Trophoblast cell (in vitro differentiated cells and primary cell): ENCODE measurements at places on chromosomes 6 and 20.

GRCh38 chr6:159941286-159942113 is 27.4 kb upstream of the IGF2R start:
- H3K4me3 ChIP-seq: peak overlapping the region; percentile 20
- peak; percentile 66 for DNase-seq
- no peak overlapping the region for H3K27ac ChIP-seq
- no peaks in the 10 kb centered on the region for H3K27me3 ChIP-seq

DNA sequence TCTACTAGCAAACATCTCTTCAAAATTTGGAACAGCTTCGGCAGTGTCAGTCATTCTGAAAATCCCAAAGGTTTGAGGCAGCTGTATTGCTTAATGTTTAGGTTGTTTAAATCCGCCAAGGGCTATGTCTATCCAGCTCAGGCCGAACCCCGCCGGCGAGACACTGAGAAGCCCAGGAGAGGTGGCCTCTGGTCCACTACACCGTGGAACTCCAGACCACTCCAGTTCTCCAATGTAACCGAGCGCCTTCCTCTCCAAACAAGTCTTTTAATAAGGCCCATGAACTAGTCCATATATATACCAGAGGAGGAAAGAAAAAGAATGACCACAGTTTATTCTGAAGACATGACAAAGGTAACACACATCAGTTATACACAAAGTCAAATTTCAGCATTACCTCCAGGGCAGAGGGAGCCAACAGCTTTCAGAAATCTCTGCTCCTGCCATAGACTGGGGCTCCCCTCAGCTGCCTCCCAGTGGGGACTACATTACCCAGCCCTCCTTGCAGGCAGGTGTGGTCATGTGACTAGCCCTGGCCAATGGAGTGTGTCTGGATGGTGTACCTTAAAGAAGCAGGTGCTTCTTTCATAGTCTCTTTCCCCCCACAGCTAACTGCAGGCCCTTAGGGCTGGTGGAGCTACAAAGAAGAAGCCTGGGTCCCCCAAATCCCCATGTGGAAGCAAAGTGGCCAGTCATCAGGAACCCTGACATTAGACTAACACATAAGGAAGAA is at the start of gene RAMACL:
Gene RAMACL, minus strand, starts transcription at position 255 of the 733 bp plus-strand sequence. Its CDS starts 201 bp downstream, at position 54.
- DNase-seq: peak; percentile 42
- no peaks in the 10 kb centered on the region for H3K36me3 ChIP-seq
- no peaks in the 10 kb centered on the region for H3K4me1 ChIP-seq
- no peaks in the 10 kb centered on the region for H3K27me3 ChIP-seq
- no peak within 1 kb of the TSS for H3K4me3 ChIP-seq
- no peak within 1 kb of the TSS for H3K27ac ChIP-seq

DNA sequence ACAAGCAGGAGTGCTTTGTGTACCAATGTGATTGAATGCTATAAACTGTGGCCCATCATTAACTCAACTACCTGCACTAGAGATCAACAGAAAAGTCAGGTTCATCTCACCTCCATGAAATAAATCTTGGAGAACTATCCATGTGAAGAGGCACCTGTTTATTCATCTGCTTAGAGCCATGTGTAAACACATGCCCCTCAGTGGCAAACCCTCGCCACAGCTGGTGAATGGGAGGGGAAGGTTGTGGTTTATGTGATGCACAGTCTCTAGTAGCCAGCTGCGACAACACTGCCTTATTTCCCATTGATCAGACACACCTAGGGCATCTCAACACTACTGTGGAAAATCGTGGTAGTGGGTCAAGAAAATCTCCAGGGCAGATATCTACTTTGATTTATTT is 640.2 kb downstream of the PTPRT start:
- DNase-seq: no peak
- no peaks in the 10 kb centered on the region for H3K4me1 ChIP-seq
- H3K27ac ChIP-seq: no peak overlapping the region
- H3K27me3 ChIP-seq: no peaks in the 10 kb centered on the region
- no peaks in the 10 kb centered on the region for H3K36me3 ChIP-seq

DNA sequence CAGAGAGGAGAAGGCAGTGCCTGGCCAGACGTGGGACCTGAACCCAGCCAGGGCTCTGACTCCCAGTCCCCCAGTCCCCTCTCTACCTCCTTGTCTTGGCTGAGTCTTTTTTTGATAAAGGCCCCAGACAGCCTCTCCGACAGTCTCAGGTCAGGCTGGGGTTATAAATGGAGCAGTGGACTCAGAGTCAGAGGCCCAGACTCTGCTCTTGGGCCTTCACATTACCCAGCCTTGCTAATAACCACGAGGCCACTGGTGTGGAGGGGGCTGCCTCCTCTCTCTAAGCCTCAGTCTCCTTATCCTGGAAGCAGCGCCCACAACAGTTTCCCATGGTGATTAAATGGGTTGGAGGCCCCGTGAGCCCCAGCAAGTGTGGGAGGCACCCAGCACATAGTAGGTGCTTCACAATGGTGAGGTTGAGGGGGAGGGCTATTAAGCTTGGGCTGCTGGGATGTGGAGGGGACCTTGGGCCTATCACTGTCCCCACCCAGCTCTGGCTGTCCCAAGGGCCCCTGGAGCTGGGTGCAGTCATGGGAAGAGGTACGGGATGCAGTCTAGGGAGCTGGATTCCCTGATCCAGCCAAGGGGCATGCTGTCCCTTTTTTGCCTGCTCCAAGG is 35.7 kb downstream of the TGM2 start:
- no peak overlapping the region for H3K27ac ChIP-seq
- H3K4me1 ChIP-seq: peaks cover 41% of the 10 kb centered on the region
- H3K36me3 ChIP-seq: peaks cover 44% of the 10 kb centered on the region

GRCh38 chr6:14036911-14037310 is 80.7 kb upstream of the CD83 start:
- H3K27me3 ChIP-seq: no peaks in the 10 kb centered on the region
- H3K4me1 ChIP-seq: peaks cover 17% of the 10 kb centered on the region
- H3K36me3 ChIP-seq: no peaks in the 10 kb centered on the region
- no peak for DNase-seq
- H3K27ac ChIP-seq: no peak overlapping the region
- H3K4me3 ChIP-seq: no peak overlapping the region

- peak; percentile 80 for DNase-seq
- H3K36me3 ChIP-seq: peaks cover 8% of the 10 kb centered on the region
- no peak overlapping the region for H3K27ac ChIP-seq
- peak overlapping the region; percentile 84 for H3K4me3 ChIP-seq
- peaks cover 18% of the 10 kb centered on the region for H3K4me1 ChIP-seq
- H3K27me3 ChIP-seq: peaks cover 20% of the 10 kb centered on the region
Measured at GRCh38 chr6:41546866-41547798, 951 bp downstream of the FOXP4 start.

- no peak for DNase-seq
- H3K4me1 ChIP-seq: peaks cover 8% of the 10 kb centered on the region
- no peak overlapping the region for H3K27ac ChIP-seq
Measured at GRCh38 chr6:161482517-161482858, 208.6 kb upstream of the AGPAT4 start.

- H3K4me3 ChIP-seq: no peak overlapping the region
- no peaks in the 10 kb centered on the region for H3K36me3 ChIP-seq
- no peak overlapping the region for H3K27ac ChIP-seq
Measured at GRCh38 chr20:10984913-10985312, 311.1 kb upstream of the JAG1 start.

- peaks cover 4% of the 10 kb centered on the region for H3K4me1 ChIP-seq
- no peak overlapping the region for H3K4me3 ChIP-seq
- H3K36me3 ChIP-seq: no peaks in the 10 kb centered on the region
- H3K27ac ChIP-seq: no peak overlapping the region
Measured at GRCh38 chr20:62216636-62217566, 3.2 kb downstream of the HRH3 start.

- H3K4me1 ChIP-seq: no peaks in the 10 kb centered on the region
- H3K27me3 ChIP-seq: no peaks in the 10 kb centered on the region
- H3K36me3 ChIP-seq: no peaks in the 10 kb centered on the region
- no peak for DNase-seq
Measured at GRCh38 chr6:111441678-111442243, 41.3 kb downstream of the REV3L start.

DNA sequence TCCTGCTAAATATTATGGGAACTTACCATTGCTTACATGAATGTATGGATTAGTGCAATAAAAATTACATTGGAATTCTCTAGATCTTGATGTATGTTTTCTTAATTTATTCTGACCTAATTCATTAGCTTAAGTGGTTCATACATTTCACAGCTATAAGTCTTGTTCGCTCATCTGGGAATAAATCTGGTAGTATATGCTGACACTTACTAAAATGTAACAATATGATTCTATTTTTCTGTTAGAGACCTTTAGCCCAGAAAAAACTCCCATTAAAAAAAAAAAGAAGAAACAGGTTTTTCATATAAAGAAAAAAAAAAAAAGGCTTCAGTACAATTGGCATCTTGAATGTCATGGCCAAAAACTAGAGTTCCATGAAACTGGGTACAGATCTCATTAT is 394.1 kb upstream of the AGPAT4 start:
- H3K4me3 ChIP-seq: no peak overlapping the region
- no peaks in the 10 kb centered on the region for H3K4me1 ChIP-seq
- DNase-seq: no peak
- no peaks in the 10 kb centered on the region for H3K27me3 ChIP-seq

GRCh38 chr20:23585808-23586734 is 17.8 kb upstream of the CST9L start:
- no peaks in the 10 kb centered on the region for H3K4me1 ChIP-seq
- no peaks in the 10 kb centered on the region for H3K27me3 ChIP-seq
- H3K27ac ChIP-seq: no peak overlapping the region
- no peak overlapping the region for H3K4me3 ChIP-seq

DNA sequence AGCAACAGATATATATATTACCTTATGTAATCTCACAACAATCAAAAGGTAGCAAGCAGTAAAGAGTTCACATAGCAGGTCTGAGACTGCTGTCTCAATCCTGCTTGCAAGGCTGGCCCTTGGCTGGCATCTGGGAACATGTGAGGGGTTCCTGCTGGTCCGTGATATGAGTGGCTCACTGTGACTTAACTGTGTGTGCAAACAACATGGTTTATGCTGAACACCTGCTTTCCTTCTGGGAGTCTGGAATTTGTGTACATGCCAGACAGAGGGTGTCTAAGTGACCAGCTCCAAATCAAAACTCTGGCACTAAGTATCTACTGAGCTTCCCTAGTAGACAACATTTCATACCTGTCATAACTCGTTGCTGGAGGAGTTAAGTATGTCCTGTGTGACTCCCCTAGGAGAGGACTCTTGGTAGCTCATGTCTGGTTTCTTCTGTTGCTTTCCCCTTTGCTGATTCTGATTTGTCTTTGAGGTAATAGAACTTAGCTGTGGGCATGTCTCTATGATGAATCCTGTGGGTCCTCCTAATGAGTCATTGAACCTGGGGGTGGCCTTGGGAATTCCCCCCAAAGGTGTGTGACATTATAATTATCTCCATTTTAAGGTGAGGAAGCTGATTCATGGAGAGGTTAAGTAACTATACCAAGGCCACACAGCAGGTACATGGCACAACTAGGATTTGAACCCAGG is 131.6 kb upstream of the NEDD9 start:
- DNase-seq: peak; percentile 77
- no peaks in the 10 kb centered on the region for H3K36me3 ChIP-seq
- H3K4me3 ChIP-seq: no peak overlapping the region
- no peaks in the 10 kb centered on the region for H3K4me1 ChIP-seq
- H3K27me3 ChIP-seq: no peaks in the 10 kb centered on the region
- H3K27ac ChIP-seq: no peak overlapping the region

DNA sequence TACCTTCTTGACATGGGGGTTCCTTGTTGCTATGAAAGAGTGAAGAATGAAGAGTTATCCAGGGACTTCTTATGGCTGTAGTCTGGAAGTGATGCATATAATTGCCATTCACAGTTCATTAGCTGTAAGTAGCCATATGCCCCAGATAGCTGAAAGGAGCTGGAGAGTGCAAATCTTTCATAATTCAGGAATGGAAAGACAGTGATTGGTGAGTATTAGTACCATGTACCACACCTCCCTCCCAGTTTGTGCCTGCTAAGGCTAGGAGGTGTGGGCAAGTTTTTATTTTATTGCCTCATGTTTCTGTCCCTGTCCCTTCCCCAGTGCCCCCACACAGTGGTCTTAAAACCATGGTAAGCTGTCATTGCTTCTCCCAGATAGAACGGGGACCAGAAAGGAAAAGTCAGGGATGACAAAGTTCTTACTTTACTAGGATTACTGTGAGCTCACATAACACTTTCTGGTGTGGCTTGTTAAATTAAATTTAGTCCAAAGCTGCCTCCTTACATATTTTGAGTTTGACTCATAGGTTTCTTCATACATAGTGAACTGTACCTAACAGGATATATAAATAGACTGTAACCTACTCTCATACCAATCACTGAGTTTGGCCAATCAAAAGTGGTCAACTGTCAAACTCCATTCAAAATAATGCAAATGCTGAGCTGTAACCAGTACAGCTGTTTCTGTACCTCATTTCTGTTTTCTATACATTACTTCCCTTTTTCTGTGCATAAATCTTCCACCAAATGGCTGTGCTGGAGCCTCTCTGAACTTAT is 119.4 kb downstream of the RFPL4B start:
- peaks cover 2% of the 10 kb centered on the region for H3K4me1 ChIP-seq
- H3K36me3 ChIP-seq: no peaks in the 10 kb centered on the region
- no peak overlapping the region for H3K4me3 ChIP-seq
- no peaks in the 10 kb centered on the region for H3K27me3 ChIP-seq

DNA sequence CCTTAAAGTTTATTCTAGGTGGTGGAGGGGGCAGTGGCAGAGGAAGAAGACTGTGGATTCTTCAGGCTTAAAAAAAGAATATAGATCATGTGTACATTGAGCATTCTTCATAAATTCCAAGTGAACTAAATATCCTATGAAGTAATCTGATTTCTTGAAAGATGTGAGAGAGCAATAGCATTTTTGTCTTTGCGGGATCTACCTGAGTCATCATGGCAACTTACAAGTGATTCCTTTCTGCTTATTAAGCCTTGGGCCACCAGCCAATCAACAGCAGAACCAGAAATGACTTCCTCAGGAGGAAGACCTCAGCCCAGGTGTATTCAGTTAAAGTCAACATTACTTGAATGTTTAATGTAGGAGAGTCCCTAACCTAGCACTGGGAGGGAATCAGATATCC is 756.9 kb downstream of the TFAP2A start:
- DNase-seq: peak; percentile 90
- H3K36me3 ChIP-seq: peaks cover under 1% of the 10 kb centered on the region
- no peaks in the 10 kb centered on the region for H3K27me3 ChIP-seq
- no peak overlapping the region for H3K4me3 ChIP-seq
- H3K27ac ChIP-seq: no peak overlapping the region
- no peaks in the 10 kb centered on the region for H3K4me1 ChIP-seq

- peak overlapping the region; percentile 22 for H3K4me3 ChIP-seq
- no peaks in the 10 kb centered on the region for H3K27me3 ChIP-seq
- DNase-seq: no peak
Measured at GRCh38 chr20:16551607-16552006, 21.6 kb downstream of the KIF16B start.
